Stimulated activated CD8-positive, alpha-beta memory T cell treated with anti-CD3 and anti-CD28 coated beads, Interleukin-7, amount 100 ng/mL, for 4 hours (primary cell): ENCODE measurements at places on chromosomes 13 and 19.

GRCh38 chr19:7852851-7853769 lies 21.1 kb downstream of the PRR36 start:
- peak; percentile 50 for DNase-seq

GRCh38 chr13:58728126-58728525 lies 1096.6 kb downstream of the PCDH17 start:
- no peak for DNase-seq

DNA sequence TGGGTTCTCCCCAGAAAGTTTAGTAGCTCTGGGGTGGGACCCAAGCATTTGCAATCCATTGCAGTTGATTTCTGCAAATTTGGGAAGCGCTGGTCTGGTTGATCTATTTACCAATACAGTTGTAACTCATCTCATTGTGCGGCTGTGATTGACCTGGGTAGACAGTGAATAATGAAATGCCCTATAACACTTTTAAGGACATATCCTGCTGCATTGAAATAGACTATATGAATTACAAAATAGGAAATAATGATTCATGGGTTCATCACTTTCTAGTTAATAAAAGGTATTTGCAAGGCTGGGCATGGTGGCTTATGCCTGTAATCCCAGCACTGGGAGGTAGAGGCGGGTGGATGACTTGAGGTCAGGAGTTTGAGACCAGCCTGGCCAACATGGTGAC lies 59.0 kb upstream of the FARP1 start:
- no peak for DNase-seq

- no peak for DNase-seq
Measured at GRCh38 chr19:10965398-10965797, 4.6 kb downstream of the SMARCA4 start.

DNA sequence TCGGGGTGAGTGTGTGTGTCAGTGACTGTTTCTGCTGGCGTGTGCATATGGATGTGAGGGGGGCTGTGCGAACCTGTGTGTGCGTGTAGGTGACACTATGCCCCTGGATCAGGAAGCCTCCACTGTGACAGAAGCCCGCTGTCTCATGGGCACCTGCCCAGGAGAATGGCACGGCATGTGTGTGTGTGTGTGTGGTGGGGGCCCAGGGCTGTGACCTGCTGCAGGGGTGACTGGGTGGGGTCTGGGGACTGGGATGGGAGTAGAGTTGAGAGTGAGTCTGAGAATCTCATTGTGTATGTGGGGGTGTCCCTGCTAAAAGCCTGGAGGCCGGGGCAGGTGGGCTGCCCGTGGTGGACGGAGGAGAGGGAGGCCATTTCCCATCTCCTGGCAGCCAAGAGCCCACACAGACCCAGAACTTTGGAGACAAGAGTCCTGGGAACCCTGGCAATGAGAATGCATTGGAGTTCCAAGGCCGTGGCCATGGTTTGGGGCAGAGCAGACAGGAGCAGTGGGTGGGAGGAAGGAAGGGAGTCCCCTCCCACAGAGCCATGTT lies 6.4 kb upstream of the TPM4 start:
- DNase-seq = no peak

DNA sequence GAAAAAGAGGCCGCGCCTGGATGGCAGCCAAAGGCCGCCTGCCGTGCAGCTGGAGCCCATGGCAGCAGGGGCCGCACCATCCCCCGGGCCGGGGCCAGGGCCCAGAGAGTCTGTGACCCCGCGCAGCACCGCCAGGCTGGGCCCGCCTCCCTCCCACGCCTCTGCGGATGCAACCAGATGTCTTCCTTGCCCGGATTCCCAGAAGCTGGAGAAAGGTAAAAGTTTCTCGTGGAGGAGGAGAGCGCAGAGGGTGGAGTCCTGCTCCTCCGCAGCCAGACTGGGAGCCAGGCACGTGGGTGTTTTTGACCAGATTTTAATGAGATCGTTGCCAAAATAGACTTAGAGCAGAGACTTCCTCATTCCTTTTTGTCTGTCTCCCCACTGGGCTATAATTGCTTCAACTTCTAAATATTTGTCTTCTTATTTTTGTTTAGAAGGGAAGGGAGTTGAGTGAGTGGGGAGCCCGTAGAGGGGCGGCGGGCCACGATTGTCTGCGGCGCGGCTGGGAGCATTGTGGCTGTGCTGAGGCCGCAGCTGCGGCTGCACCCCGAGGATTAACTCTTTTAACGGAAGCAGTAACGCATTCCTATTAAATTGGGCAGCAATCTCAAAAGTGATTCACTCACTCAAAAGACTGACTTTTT lies 22.8 kb upstream of the NDUFS7 start:
- DNase-seq = no peak

DNA sequence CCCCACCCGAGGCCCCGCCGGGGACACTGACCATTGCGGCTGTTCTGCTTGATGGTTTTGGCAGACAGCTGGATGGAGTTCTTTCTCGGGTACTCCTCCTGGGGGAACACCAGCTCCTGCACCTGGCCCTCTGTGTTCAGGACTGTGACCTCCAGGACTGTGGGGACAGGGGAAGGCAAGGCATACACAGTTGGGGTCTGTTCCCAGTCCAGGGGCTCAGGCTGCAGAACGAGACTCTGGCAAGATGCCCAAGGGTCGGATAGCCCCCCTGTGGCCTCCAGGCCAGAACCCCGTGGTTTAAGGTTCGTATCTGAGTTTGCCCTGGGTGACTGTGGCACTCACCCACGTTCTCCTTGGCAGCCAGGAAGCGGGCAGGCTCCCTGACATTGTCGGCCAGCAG lies 22.7 kb upstream of the ASF1B start:
- DNase-seq = no peak
